NCI-H2081 treated with DMSO at 0.1 percent for 48 hours (cell line): ENCODE measurements at places on chromosomes 3 and 15.

GRCh38 chr15:77722759-77723460, 90.2 kb upstream of the LINGO1 start:
- DNase-seq: no peak

DNA sequence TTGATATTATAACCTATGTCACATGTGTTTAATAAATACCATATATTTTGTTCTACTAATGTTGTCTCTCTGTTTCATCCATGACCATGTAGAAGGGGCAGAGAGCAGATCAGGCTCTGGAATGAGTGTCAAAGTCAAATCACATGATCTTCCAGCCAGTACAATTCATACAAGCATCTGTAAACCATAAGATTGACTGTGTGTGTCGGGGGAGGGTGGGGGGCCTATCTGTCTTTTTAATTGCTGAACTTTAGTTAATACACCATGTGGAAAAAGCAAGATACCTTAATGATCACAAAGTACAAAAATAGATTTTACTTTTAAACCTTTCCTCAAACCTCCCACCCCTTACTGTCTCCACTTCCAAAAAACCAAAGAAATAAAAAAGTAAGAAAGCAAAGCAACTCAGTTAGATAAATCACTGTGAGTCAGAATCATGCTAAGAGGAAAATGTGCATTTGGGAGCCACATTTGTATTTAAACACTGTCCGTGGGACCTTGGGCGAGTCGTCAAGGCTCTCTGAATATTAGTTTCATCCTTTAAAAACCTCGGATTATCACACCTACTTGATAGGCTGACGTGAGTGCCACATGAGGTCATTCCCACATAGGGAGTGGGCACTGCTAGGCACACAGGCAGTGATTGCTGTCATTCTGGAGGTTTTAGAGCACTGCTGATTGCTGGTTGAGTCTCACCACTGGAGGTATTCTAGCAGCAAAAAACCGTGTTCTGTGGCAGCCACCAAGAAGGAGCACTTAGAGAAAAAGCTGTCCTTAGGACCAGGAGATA, 21.0 kb upstream of the POLR2M start:
- no peak for DNase-seq

DNA sequence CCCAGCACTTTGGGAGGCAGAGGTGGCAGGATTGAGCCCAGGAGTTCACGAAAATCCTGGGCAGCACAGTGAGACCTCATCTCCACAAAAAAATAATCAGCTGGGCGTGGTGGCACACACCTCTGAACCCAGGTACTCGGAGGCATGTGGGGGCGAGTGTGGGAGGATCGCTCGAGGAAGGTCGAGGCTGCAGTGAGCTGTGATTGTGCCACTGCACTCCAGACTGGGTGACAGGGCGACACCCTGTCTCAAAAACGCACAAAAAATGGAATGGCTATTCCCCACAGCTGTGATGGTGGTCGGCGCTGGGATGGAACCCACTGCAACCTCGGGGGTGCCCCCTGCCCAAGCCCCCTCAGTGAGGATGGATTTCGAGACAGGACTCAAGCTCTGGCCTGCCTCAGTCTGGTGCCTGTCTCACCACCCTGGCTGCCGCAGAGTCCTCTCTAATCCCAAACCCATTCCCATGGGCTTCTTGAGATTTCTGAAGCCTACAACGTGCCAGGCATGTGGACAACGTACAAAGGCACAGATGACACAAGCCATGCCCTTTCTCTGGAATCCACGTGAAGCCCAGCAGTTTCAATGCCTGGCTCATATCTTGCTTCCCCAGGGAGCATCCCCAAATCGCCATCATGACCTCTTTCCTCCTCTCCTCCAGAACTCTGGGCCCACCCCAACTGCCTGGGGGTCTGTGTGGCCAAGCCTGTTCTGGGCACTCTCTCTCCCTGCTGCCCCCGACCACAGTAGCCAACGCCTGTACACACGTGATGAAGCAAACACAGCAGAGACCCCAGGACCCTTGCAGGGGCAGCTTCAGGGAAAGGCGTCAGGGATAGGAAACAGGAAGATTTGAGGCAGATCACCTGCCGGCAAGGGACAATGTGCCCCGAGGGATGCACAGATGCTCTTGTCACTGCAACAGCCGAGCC, 32.4 kb downstream of the ADAMTS17 start:
- no peak for DNase-seq

- no peak for DNase-seq
Measured at GRCh38 chr15:23516866-23517265, 48.6 kb upstream of the MKRN3 start.

DNA sequence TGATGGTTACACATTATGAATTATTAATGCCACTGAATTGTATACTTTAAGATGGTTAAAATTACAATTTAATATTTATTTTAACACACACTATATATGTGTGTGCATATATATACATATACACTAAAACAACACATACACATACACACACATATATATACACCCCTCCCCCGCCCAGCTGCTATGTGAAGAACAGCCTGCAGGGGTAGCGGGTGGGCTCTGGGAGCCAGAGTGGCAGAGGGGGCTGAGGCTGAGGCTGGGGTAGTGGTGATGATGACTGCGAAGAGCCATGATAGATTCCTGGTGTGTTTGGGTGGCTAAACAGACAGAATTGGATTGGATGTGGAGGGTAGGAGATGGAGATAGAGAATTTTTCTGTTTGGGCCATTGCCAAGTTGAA, 39.4 kb upstream of the APEH start:
- DNase-seq: no peak

GRCh38 chr3:33883538-33883950, 85.1 kb downstream of the PDCD6IP start:
- no peak for DNase-seq

GRCh38 chr3:46183330-46183729, 24.8 kb downstream of the CCR1 start:
- DNase-seq: no peak

DNA sequence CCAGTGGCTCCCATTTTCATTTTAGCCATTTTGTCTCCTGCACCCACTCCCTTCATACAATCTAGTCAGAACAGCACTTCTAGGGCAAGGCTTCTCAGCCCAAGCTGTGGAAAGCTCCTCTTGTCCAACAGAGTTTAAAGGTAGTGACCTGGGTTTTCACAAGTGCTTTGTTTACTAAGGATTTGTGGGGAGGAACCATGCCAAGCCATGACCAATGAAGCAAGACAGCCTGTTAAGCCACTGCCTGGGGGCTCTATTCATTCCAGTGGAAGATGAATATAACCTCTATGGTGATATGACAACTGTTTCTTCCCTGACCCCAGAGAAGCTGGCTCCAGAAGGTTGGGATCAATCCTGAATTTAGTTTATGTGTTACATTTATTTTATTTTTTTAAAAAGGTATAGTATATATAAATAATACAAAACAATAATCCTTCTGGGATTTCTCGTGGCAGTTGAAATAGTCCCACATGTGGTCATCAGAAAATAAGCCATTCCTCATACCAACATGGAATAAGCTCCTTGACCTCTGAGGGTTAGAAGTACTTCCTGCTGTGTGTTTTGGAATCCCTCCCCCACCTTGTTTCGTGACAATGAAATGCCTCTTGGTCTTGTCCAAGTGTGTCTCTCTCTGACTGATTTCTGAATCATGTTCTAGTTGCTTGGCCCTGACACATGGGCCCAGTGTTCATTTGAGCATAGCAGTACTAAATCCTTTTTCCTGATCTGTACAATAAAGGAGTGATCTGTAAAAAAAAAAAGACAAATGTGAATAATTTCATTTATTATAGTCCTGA, 13.3 kb upstream of the THUMPD3 start:
- no peak for DNase-seq

GRCh38 chr15:51363383-51363782, 21.9 kb downstream of the GLDN start:
- DNase-seq: no peak

DNA sequence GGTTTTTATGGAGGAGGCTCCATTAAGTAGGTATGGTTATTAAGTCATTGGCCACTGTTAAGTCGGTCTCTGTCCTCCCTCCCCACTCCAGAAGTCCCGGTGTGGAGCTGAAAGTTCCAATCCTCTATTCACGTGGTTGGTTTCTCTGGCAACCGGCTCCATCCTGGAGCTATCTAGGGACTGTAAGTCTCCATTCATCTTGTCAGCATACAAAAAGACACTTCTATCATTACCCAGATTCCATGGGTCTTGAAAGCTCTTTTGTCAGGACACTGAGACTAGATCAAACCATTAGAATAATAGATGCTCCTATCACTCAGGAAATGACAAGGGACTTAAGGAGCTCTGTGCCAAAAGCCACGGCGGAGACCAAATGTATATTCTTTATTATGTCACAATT, 110.3 kb downstream of the PIK3CB start:
- DNase-seq: no peak

DNA sequence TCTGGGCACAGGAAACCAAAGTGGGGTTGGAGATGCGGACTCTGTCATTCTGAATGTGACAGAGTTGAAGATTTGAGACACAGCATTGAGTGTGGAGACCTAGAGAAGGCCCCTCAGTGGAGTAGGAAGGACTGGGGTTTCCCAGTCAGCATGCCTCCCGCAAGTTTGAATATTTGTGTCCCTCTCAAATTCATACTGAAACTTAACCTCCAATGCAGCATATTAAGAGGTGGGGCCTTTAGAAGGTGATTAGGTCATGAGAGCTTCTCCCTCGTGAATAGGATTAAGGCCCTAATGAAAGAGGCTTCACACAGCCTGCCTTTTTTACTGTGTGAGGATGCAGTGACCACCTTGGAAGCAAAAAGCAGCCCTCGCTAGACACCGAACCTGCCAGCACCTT, 8.0 kb downstream of the HDDC3 start:
- no peak for DNase-seq

- DNase-seq: peak; percentile 88
Measured at GRCh38 chr15:96053031-96053780, 277.3 kb upstream of the NR2F2 start.

DNA sequence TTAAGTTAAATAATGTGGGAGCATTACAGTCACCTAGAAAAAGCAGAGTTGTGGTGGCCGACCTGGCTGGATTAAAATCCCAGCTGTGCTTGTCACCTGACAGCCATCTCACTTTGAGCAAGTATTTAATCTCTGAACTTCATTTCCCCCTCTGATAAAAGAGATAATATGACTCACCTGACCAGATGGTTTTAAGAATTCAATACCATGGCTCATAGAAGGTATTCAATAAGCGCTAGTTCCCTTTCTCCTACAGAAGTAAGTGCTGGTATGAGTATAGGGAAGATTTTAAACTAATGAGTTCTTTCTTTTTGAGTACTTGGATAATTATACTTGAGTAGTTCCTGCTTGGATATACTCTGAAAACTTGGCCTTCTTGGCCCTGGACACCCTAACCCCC, 325.5 kb downstream of the IL5RA start:
- no peak for DNase-seq
